RPMI8226 (cell line): ENCODE measurements at places on chromosomes 4 and X.
A peak's percentile ranks its signal among the peaks of the same experiment; 100 is the strongest.

- DNase-seq: no peak
Measured at GRCh38 chr4:189912170-189912569, 28.5 kb upstream of the FRG1 start.

DNA sequence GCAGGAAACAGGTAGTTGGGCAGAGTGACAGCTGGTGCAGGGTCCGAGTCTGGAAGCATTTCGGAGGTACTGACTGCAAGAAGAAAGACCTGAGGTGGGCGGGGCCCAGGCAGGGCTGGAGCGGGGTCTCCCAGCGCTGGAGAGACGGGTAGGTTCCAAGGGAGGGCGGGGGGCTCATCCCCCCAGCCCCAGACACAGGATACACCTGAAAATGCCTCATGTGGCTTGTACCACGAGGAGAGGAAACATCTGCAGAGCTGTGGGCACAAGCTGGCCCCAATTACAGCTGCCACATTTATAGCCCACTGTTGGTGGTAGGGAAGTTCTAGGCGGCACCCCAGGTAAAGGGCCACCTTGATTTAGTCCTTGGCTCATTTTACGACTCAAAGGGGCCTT, 38.0 kb downstream of the ELF4 start:
- no peak for DNase-seq

DNA sequence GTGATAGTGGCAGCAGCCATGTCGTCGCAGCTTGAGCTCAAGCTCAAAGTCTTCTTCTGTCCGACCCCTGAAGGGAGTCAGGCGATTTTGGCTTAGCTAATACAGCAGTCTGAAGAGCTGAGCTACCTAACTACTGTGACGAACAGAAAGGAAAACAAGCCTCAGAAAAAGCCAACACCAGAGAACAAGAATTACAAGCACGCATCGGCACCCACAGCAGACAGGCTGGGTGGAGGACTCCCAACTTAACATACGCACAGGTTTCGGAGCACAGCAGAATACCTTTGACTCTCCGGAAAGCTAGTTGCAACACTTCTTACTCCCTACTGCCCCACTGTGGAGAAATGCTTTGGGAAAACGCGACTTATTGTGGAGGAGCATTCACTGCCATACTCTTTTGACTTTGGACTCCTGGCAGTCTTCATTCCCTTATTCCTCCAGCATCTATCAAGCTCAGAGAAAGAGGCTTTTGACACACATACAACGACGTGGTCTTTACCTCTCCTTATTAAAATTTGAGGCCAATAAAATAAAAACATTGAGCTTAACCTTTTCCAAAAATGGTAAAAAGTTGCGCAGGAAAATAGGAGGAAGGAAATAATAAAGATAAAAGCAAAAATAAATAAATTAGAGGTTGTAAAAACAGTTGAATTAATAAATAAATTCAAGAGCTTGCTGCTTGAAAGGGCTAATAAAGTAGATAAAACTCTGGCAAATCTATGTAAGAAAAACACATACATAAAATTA, 41.3 kb upstream of the GPC3 start:
- DNase-seq: peak; percentile 16

GRCh38 chr4:96164814-96165351, 325.0 kb downstream of the PDHA2 start:
- no peak for DNase-seq
